Daoy (cell line): ENCODE measurements at places on chromosomes 11 and 22. TPM values are rescaled to one million over a fixed set of nuclear protein-coding genes. Genes with fewer than 3 reads are reported as not detected.
A peak's percentile ranks its signal among the peaks of the same experiment; 100 is the strongest.

The HSPB2 gene
- total RNA-seq = not detected in 2 replicates

The FAM83F gene
- 0.06 TPM in 1 of 2 replicates, not detected in the other for total RNA-seq

The PRODH gene
- total RNA-seq = 0.11 TPM in 1 of 2 replicates, not detected in the other

DNA sequence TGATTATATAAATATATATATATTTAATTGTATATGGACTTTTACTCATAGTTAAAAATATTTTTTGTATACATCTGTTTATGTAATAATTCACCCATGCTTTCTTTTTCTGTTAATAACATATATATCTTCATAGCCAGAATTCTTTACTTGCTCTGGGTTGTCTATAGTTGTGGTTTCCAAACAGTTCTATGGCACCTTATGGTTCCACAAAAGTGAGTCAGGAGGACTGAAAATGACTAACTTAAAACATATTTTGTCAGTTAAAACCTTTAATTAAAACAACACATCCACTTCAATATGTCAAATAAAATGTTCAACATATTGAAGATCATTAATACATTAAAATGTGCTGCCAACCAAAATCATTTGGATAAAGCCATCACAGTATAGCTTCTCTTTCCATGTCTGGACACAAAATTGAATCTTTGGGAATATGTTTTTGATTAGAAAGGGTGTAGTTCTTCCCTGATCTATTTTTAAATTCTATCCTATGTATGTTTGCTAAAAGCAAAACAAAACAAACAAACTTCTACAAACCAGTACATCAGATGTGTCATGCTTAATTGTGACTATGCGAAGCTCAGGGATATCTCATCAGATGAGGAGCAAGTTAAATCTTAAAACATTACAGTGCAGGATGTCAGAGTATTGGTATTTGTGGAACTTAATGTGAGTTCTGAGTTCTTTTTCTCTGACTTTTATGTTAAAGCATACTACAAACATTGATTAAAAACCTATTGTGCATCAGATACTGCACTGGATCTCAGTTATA lies 1488.4 kb upstream of the TENM4 start:
- DNase-seq = no peak

DNA sequence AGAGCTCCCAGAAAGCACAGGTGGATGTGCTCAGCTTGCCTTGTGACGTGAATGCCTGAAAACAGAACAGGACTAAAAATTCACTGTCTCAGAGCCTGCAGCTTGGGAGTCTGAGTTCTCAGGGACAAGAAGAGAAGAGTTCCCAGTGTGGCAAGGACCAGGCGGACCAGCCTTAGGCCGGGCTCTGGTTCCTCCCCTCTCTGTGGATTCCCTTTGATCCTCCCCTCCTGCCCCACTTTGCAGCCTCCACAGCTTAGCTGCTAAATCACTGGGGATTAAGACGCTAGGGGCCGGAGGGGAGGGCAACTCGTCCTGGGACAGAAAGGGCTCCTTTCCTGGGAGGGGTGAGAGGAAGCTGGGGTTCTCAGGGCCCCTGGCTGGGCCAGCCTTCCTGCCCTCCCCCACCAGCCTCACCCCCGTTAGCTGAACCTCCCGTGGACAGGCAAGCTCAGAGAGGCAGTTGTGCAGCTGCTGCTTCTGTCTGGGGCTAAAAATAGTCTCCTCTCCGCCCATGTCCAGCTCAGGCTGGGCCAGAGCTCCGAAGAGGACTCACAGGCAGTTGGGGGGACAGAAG lies 29.9 kb upstream of the JAM3 start:
- no peak for DNase-seq

DNA sequence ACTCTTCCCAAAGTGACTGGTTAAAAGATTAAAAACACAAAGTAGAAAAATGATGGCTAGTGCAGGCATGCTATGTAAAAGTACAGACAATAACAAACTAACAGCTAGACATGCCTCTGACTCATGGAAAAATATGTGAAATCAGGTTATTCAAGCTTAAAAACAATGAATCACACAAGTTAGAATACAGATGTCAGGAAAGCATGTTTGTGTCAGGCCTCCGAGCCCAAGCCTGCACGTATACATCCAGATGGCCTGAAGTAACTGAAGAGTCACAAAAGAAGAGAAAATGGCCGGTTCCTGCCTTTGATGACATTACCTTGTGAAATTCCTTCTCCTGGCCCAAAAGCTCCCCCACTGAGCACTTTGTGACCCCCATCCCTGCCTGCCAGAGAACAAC lies 110.1 kb downstream of the NOX4 start:
- peak; percentile 66 for DNase-seq

DNA sequence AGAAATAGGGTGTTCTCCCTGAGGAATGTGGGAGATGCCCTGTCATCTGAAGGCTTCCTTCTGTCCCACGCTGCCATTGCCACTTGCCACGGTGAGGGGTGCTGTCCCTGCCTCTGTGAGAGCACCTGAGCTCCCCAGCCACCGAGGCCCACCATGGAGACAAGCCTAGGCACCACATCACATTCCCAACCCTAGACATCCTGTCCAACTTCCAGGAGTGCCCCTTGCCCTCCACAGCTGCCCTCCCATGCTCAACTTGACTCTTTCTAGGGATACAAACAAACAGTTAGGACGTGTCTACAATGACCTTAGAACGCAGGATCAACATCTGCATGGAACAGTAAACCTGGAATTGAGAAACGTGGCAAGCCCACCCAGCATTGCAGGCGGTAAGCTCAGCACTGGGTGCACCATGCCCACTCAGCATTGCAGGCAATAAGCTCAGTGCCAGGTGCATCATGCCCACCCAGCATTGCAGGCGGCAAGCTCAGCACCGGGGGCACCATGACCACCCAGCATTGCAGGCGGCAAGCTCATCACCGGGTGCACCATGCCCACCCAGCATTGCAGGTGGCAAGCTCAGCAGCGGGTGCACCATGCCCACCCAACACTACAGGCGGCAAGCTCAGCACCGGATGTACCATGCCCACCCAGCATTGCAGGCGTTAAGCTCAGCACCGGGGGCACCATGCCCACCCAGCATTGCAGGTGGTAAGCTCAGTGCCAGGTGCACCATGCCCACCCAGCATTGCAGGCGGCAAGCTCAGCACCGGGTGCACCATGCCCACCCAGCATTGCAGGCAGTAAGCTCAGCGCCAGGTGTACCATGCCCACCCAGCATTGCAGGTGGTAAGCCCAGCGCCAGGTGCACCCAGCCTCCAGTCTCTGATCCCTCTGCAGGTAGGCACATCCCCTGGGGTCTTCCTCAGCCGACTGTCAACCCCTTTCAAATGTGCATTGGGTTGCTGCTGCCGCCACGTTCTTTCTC lies 1463.9 kb downstream of the TBC1D22A start:
- no peak for DNase-seq

DNA sequence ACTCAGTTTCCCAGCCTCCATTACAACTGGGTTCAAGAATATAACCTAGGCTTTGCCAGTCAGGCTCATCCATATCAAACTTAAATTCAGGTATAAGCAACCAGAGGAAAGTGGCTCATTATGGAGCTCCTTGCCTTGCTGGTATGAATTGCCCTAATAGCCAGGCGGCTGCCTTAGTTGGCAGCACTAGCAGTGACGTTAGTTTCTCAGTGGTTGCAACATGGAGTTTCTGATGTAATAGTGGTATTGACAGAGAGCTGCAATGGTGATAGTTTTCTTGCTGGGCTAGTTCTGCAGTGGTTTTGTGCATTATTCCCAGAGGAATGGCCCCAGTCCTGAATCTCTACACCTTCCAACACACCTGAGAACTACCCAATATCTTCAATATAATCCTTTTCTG lies 3.8 kb upstream of the TMEM123 start:
- no peak for DNase-seq
